A673 (cell line): ENCODE measurements at places on chromosomes 13 and 19. TPM values are rescaled to one million over a fixed set of nuclear protein-coding genes. Genes with fewer than 3 reads are reported as not detected.

- H3K36me3 ChIP-seq = no peaks in the 10 kb centered on the region
- H3K27me3 ChIP-seq = peaks cover 11% of the 10 kb centered on the region
- H3K27ac ChIP-seq = no peak overlapping the region
- H3K4me3 ChIP-seq = no peak overlapping the region
Observed at GRCh38 chr19:33690378-33691029, 68.8 kb downstream of the CHST8 start.

DNA sequence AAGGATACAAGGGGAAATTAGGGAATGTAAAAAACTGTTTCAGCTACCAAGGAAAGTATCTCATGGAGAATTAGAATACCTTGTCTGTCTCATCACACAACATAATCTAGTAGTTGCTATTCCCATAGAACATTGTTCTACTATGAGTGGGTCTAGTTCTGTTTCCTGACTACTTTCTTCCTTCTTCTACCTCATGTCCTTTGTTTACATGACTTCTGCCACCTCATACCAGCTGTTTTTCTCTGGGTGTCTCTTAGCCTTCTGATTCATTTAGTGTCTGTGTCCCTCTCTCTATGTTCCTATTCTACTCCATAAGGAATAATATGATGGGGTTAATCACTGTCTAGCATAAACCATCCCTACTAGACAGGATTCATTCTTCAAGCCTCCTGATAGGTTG is 887.3 kb downstream of the DIAPH3 start:
- H3K4me1 ChIP-seq = peaks cover 8% of the 10 kb centered on the region
- H3K27me3 ChIP-seq = no peaks in the 10 kb centered on the region
- H3K27ac ChIP-seq = no peak overlapping the region
- H3K36me3 ChIP-seq = no peaks in the 10 kb centered on the region
- no peak for DNase-seq

GRCh38 chr13:27842571-27842970 is 50.3 kb downstream of the GSX1 start:
- no peaks in the 10 kb centered on the region for H3K4me1 ChIP-seq
- no peak overlapping the region for H3K27ac ChIP-seq
- no peaks in the 10 kb centered on the region for H3K36me3 ChIP-seq
- H3K4me3 ChIP-seq = no peak overlapping the region
- H3K27me3 ChIP-seq = peaks cover 47% of the 10 kb centered on the region
- no peak for DNase-seq

DNA sequence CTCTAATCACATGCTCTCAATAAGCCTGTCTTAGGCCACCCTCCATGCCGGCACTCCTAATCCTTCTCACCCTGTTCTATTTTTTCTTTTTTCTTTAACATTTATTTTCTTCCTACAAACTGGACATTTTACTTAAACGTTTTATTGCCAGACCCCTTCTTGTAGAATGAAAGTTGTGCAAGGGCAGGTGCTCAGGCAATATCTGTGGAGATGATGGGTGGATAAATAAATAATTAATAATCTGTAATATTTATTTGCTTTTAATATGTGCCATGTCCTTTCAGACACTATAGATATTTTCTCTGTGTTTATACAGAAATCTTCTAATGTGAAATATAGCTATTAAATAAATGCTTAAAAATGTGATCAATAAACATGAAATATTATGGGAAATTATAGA is 815.7 kb upstream of the MIR17HG start:
- no peak for DNase-seq
- no peak overlapping the region for H3K4me3 ChIP-seq
- H3K36me3 ChIP-seq = no peaks in the 10 kb centered on the region
- H3K27ac ChIP-seq = no peak overlapping the region

GRCh38 chr13:83153848-83154247 is 728.4 kb downstream of the SLITRK1 start:
- no peak for DNase-seq
- H3K27ac ChIP-seq = no peak overlapping the region
- no peaks in the 10 kb centered on the region for H3K4me1 ChIP-seq
- no peaks in the 10 kb centered on the region for H3K27me3 ChIP-seq

- H3K4me3 ChIP-seq = peak overlapping the region; percentile 41
- H3K36me3 ChIP-seq = no peaks in the 10 kb centered on the region
- no peak overlapping the region for H3K27ac ChIP-seq
- H3K4me1 ChIP-seq = peaks cover 7% of the 10 kb centered on the region
Observed at GRCh38 chr13:24748061-24748400, 15.9 kb upstream of the RNF17 start.

GRCh38 chr19:4976401-4977298 is 7.7 kb downstream of the KDM4B start:
- H3K36me3 ChIP-seq = no peaks in the 10 kb centered on the region
- peaks cover under 1% of the 10 kb centered on the region for H3K4me1 ChIP-seq
- no peak overlapping the region for H3K4me3 ChIP-seq
- peak; percentile 51 for DNase-seq

DNA sequence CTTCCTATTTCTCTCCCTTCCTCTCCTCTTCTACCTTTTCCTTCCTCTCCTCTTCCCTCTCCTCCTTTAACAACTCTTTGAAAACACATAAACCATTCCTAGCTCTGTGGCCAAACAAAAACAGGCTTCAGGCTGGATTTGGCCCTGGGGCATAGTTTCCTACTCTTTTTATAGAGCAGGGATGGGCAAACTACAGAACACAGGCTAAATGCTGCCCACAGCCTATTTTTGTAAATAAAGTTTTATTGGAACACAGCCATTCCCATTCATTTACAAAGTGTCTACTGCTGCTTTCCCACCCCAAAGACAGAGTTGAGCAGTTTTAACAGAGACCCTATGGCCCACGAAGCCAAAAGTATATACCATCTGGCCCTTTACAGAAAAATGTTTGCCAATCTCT is 35.4 kb downstream of the LHFPL6 start:
- H3K4me3 ChIP-seq = no peak overlapping the region
- H3K27ac ChIP-seq = peak overlapping the region; percentile 20
- H3K36me3 ChIP-seq = no peaks in the 10 kb centered on the region
- DNase-seq = no peak

DNA sequence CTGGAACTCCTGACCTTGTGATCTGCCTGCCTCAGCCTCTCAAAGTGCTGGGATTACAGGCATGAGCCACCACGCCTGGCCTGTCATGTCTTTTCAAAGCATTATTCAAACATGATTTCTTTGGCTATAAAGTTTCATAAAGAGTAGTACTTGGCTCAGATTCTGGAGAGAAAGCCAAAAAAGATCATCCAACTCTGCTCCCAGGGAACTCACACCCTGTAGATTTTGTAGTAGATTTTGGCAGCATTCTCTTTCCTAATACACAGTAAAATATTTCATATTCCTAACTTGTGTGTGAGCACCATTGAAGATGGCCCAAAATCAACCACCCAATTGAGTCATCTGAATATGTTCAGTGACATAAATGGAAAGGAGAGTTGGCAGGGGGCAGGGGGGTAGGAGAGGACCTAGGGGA is 48.4 kb downstream of the CAB39L start:
- no peak overlapping the region for H3K27ac ChIP-seq
- H3K4me1 ChIP-seq = no peaks in the 10 kb centered on the region
- DNase-seq = no peak

DNA sequence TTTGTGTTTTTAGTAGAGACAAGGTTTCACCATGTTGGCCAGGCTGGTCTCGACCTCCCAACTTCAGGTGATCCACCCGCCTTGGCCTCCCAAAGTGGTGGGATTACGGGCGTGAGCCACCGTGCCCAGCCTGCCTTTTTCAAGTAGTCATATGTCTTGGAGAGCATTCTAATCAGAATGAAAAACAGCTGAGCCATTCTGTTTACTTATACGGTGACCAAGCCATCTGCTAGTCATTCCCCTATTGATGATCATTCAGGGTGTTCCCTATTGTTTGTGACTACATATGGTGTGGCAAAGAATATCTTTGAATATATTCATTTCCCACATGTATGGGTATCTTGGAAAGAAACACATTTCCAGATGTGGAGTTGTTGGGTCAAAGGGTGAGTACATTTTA is 17.2 kb downstream of the BLOC1S3 start:
- H3K4me3 ChIP-seq = no peak overlapping the region
- H3K27me3 ChIP-seq = no peaks in the 10 kb centered on the region
- no peak for DNase-seq
- no peaks in the 10 kb centered on the region for H3K36me3 ChIP-seq
- H3K4me1 ChIP-seq = no peaks in the 10 kb centered on the region

GRCh38 chr13:99367663-99368448 is 60.7 kb upstream of the GPR183 start:
- H3K36me3 ChIP-seq = no peaks in the 10 kb centered on the region
- no peak overlapping the region for H3K27ac ChIP-seq
- no peaks in the 10 kb centered on the region for H3K4me1 ChIP-seq
- H3K27me3 ChIP-seq = no peaks in the 10 kb centered on the region

- no peak overlapping the region for H3K4me3 ChIP-seq
- H3K36me3 ChIP-seq = no peaks in the 10 kb centered on the region
- no peak for DNase-seq
Observed at GRCh38 chr13:80226645-80227044, 114.3 kb downstream of the SPRY2 start.

DNA sequence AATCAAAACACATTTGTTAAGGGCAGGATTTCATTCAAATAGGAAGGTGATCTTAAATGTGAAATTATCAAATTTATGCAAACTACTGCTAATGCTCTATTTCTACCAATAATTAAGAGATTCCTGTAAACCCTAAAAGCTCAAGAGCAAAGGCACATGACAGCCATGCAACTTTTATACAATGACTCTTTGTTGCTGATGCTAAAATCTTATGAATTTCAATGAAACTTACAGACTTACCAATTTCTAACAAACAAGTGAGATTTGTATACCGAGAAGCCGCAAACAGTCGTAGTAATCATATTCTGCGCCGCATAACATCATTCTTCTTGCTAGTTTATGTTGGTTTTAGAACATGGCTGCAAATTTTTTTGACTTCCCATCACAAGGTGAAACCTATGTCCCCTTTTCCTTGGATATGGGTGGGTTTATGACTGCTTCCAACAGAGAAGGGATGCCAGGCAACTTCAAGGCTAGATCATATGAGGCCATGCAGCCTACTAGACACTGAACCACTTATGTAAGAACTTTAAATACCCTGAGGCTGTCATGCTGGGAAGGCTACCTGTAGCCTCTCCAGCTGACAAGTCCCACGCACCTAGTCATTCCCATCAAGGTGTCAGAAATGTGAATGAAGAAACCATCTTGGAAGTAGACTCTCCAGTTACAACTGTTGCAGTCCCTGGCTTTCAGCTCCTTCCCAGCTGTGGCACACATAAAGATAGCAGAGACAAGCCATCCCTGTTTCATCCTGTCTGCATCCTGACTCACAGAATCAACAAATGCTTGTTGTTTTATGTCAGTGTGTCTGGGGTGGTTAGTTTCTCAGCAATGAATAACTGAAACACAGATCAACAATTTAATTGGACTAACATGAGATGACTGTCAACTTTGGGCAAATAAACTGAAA is 42.0 kb downstream of the LNX2 start:
- no peak for DNase-seq
- H3K4me3 ChIP-seq = no peak overlapping the region
- no peaks in the 10 kb centered on the region for H3K36me3 ChIP-seq
- H3K27me3 ChIP-seq = no peaks in the 10 kb centered on the region

- no peak overlapping the region for H3K4me3 ChIP-seq
- no peaks in the 10 kb centered on the region for H3K36me3 ChIP-seq
- peaks cover 10% of the 10 kb centered on the region for H3K4me1 ChIP-seq
- no peaks in the 10 kb centered on the region for H3K27me3 ChIP-seq
- DNase-seq = peak; percentile 17
- H3K27ac ChIP-seq = no peak overlapping the region
Observed at GRCh38 chr19:34974646-34975045, 10.6 kb upstream of the ZNF792 start.

DNA sequence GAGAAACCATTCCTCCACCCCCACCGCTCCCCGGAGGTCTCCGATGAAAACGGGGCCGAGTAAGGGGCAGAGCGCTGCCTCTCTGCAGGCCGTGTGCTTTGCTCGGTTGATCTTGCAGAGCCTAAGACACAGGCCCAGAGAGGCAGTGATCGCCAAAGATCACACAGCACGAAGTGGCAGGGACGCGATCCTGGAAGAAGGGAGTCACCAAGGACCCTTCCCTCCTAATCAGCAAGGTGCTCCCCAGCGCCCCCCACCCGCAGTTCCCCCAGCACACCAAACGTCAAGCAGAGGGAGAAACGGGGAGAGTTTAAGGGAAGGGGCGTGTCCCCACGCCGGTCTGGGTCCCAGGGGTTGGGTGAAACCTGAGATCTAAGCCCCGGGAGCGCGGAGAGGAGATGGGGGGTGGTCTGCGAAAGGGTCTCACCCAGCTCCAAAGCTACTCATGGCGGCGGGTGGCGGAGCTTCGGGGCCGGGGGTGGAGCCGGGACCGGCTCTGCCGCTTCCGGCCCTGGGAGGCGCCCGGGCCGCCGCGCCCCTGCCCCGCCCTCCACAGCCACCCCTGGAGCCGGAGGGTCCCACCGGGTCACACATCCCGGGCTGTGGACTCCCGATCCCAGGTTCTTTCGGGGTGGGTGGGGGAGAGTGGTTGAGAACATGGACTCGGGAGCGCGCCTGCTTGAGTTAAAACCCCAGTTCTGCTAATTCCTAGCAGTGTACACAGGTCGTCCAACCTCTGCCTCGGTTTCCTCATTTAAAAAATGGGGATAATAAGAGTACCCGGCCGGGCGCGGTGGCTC is at the start of gene EML2:
EML2 (minus strand) TSS at position 468 of the 800 bp plus-strand sequence; CDS start at position 447, 21 bp downstream.
- H3K36me3 ChIP-seq = no peaks in the 10 kb centered on the region
- peak; percentile 71 for DNase-seq
- peak within 1 kb of the TSS; percentile 59 for H3K27ac ChIP-seq

DNA sequence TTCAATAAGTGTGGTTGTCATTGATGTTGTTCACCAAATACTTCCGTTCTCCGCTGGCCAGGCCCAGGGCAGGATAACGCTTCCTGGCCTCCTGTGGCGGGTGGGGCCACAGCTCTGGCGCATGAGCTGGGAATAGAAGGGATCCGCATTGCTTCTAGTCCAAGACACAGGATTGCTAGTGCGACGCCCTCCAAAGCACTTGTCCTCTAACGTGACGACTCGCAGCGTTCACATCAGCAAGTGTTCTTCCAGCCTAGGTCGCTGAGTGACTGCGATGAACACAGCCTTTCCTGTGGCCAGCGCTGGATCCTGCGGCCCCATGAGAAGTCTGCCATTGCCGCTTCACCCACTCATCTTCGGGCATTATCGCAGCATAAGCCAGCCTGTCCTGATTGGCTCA is 39.4 kb downstream of the VSTM2B start:
- H3K4me3 ChIP-seq = no peak overlapping the region
- H3K27me3 ChIP-seq = peaks cover 16% of the 10 kb centered on the region
- DNase-seq = no peak
- no peaks in the 10 kb centered on the region for H3K36me3 ChIP-seq
- H3K4me1 ChIP-seq = no peaks in the 10 kb centered on the region
- H3K27ac ChIP-seq = no peak overlapping the region

WDR87 gene
- not detected in 2 replicates for total RNA-seq

POU2F2 gene
- total RNA-seq = 2.2 and 2.5 TPM in 2 replicates

ZNF780B gene
- 20.0 and 23.7 TPM in 2 replicates for total RNA-seq

TUBA3C gene
- total RNA-seq = not detected in 2 replicates

SLITRK6 gene
- 1.1 and 1.3 TPM in 2 replicates for total RNA-seq

ZNF844 gene
- 1.5 TPM in 2 replicates for total RNA-seq

SBK3 gene
- not detected in 2 replicates for total RNA-seq

MBD3L2 gene
- total RNA-seq = 1.0 TPM in 1 of 2 replicates, not detected in the other

PGLYRP2 gene
- total RNA-seq = 3.5 and 4.7 TPM in 2 replicates

PLK5 gene
- not detected in 2 replicates for total RNA-seq
